ENCODE measurements at places on chromosomes 13 and 19.

DNA sequence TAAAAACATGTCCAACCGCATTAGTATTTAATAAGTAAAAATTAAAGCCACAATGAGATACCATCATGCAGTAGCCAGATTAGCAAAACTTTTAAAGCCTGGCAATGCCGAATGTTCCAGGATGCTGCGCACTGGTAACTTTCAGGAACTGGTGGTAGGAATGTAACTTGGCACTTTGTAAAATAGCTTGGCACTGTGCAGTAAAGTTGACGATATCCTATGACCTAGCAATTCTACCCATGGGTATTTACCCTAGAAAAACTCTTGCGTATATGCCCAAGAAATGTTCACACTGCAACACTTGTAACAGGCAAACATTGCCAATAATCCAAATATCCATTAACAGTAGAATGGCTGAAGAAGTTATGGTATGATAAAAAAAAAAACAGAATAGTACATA is 97.7 kb downstream of the SPACA7 start:
- DNase-seq = no peak

DNA sequence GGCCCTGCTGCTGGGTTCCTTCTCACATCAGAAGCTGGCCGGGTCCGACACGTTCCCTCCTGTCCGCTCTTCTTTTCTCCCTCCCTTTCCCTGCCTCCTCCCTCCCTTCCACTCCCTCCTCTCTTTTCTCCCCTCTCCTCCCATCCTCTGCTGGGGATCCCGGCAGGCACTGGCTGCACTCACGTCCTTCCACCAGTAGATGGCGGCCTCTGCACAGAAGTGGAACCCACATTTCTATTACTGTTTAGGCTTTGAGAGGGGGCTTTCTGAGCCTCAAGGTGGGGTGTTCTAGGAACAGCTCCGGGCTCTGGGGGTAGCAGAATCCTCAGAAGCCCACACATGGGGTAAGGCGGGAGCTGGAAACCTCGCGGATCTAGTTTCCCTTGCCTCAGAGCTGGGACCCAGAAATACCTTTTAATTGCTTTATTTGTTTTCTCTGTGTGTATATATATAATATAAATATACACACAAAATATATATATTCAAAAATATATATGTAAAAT is 294.2 kb downstream of the ZNF536 start:
- peak; percentile 22 for DNase-seq

GRCh38 chr13:99859178-99860177 is 112.1 kb downstream of the ZIC5 start:
- DNase-seq = no peak

- DNase-seq = no peak
Measured at GRCh38 chr13:30325668-30326067, 18.3 kb upstream of the KATNAL1 start.

DNA sequence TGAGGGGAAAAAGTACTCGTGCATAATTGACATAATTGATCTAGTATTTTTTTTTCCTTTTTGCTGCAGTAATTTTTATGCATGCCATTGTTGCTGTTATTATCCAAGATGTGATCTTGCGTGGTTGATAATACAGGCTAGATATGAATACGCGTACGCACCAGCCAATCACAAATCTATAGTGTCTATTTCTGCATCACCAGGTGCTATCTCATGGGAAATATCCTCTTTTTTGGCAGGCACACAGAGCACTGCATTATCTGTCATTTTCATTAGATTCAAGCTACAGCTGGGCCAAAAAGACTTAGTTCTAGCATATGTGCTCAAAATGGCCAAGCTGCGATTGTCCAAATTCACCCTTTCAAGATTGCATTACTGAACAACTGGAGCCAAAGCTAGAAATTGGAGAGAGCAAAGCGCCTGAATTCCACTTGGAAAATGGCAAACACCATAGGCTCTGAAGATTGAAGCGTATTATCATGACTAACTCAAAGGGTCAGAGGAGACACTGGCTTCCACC is 181.1 kb downstream of the TSHZ3 start:
- DNase-seq = no peak

DNA sequence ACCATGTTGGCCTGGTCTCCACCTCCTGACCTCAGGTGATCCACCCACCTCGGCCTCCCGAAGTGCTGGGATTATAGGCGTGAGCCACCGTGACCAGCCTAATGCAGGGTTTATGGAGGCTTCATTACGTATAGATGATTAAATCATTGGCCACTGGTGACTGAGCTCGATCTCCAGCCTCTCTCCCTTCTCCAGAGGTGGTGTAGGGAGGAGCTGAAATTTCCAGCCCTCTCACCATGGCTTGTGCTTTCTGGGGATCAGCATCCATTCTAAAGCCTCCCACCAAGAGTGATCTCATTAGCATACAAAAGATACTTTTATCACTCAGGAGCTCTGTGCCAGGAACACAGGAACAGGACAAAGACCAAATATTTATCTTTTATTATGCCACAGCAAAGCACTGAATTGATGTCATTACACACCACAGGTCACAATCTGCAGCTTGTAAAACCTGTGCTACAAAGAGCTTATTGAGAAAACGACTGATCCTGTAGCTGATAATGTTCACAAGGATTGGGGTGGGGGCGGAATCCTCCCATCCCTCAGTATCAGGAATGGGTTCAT is 32.4 kb downstream of the RHPN2 start:
- no peak for DNase-seq

GRCh38 chr19:8250596-8250995 is 41.4 kb downstream of the CERS4 start:
- no peak for DNase-seq

GRCh38 chr19:49861107-49861506 is 6.3 kb downstream of the PNKP start:
- no peak for DNase-seq

GRCh38 chr13:114124921-114125320 is 7.5 kb downstream of the RASA3 start:
- no peak for DNase-seq

GRCh38 chr19:11306337-11306736 is 10.4 kb downstream of the TSPAN16 start:
- DNase-seq = no peak

GRCh38 chr19:17575871-17576757 is 20.7 kb downstream of the COLGALT1 start:
- DNase-seq = no peak

DNA sequence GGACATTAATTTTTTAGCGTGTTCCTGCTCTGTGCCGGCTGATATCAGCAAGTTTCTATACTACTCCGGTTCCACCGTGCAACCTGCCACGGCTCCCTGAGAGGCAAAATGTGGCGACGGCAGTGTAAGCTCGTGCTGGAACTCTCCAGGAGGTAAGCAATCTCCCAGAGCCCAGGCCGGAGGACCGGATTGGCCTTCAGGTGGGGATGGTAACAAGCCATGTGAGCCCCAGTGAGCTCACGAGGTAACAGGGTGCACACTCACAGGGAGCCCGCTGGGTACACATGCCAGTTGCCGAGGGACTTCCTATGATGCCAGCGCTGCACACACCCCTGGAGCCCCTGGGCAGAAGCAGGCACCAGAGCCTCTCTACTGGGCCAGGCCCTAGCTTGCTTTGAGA is 38.5 kb downstream of the NAXD start:
- no peak for DNase-seq

GRCh38 chr13:98143601-98144026 is 720 bp downstream of the FARP1 start:
- peak; percentile 12 for DNase-seq

GRCh38 chr19:46813839-46814358 is 25.5 kb upstream of the SLC1A5 start:
- peak; percentile 87 for DNase-seq

- no peak for DNase-seq
Measured at GRCh38 chr19:48354332-48354992, 9.3 kb downstream of the TMEM143 start.

DNA sequence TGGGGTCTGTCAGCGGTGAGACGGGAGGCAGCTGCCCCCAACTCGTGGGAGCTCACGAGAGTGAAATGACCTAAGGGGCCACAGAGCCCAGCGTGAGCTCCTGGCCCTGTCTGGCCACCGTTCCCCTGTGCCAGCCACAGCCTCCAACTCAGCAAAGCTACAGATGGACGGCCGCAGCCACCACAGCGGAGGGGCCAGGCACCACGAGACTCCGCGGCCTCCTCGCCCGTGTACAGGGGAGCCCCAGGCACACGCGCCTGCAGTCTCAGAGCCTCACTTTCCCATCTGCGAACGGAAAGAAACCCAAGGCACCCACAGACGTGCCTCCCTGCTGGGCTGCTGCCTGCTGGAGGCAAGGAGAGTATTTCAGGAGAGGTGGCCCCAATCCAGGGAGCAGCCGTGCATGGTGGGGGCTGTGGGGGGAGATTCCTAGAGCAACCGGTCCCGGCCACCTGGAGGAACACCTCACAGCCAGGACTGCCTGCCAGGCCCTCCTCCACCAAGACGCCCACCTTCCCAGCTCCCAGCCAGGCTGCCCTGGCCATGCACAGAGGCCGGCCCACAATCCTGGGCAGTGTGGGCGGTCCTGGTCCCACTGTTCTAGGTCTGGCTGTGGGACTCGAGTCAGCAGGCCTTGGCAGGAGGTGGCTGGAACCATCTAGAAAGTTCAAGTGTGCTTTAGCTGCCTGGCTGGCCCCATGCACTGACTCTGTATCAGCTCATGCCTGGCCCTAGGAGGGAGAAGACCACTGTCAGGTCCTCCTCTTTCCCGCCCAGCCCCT is 1.9 kb downstream of the MKNK2 start:
- no peak for DNase-seq

DNA sequence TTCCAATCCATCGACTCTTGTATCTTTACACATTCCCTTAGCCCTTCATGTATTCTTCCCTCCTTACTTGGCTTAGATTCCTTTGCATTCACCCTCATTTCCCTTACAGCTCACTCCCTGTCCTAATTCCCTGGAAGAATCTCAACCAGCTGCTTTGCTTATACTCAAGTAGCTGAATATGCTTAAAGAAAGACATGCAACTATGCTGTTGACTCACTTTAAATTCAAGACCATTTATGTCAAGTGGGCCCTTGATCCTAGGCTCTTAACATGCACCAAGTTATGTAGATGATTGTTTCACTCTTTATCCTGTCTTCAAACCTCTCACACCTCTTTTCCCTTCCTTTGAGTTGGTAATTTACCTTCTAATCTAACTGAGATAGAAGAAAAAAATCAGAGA is 7.4 kb downstream of the CCDC122 start:
- DNase-seq = no peak

DNA sequence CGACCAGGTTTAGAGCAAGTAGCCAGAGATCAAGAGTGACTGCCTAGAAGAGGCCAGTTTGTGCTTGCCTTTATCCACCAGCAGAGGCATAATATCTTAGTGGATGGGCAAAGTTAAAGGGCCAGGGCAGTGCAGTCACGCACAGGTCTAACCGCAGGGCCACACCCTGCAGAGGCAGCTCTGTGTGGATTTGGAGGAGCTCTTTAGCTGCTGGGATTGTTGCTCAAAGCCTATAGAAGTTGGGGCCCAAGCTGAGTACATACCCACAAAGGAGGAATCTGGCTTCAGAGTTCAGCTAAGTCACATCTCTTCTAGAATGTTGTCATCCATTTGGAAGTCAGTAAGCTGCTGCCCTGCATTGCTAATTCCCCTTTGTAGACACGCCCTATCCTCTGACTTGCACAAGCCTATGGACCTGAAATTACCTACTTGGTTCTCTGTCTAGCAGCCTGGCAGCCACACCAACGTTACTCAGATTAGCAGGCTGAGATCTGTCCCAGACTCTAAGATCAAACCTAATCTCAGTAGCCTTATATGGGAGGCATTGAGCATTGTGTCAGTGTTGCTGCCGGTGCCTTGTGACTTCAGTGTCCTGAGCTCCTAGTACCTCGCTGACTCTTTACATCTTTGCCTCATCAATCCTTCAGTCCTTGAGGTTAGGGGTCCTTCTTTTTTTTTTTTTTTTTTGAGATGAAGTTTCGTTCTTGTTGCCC is 102.9 kb upstream of the STARD13 start:
- no peak for DNase-seq

GRCh38 chr13:36548129-36548528 is 115.8 kb downstream of the CCNA1 start:
- no peak for DNase-seq
